DMS 273 treated with DMSO at 0.1 percent for 48 hours (cell line): ENCODE measurements at places on chromosomes 3 and 15.

DNA sequence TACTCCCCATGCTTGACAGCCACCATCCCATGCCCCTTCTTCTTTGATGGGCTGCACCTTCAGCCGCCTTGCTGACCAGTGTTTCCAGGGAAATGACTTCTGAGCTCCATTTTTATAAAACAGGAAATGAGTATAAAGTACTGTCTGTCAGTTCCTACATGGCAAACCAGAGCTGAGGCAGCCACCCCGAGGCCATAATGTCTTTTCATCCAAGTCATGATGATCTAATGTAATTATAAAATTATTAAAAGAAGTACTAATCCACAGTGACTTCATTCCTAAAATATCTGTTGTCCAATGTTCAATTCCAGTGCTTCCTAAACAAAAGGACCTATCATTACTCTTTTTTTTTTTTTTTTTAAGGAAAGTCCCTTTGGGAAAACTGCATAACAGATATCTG, 75.2 kb upstream of the HERC1 start:
- DNase-seq, result no peak

DNA sequence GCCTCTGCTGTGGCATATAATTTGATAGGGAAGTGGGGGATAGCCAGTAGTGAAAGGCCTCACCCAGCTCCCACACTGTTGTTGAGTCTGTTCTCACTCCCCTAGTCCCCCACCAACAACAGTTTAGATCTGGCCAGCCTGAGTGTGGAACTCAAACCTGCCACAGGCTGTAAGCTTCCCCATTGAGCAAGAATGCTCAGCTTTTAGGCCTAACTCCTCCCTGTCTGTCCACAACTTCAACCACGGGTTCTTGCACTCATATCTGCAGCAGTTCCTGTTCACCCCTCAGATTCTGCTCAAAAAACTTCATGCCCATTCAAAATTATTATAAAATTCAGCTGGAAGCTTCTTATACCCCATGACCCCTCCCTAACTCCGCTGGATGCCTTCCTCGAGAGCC, 975.1 kb downstream of the NSUN3 start:
- DNase-seq, result no peak

GRCh38 chr15:92647467-92648163, 8.0 kb downstream of the FAM174B start:
- no peak for DNase-seq

GRCh38 chr3:29381595-29381994, 100.7 kb downstream of the RBMS3 start:
- no peak for DNase-seq

GRCh38 chr3:56778893-56779292, 22.9 kb downstream of the ARHGEF3 start:
- no peak for DNase-seq

GRCh38 chr15:79989682-79990081, 18.7 kb upstream of the BCL2A1 start:
- DNase-seq, result no peak

DNA sequence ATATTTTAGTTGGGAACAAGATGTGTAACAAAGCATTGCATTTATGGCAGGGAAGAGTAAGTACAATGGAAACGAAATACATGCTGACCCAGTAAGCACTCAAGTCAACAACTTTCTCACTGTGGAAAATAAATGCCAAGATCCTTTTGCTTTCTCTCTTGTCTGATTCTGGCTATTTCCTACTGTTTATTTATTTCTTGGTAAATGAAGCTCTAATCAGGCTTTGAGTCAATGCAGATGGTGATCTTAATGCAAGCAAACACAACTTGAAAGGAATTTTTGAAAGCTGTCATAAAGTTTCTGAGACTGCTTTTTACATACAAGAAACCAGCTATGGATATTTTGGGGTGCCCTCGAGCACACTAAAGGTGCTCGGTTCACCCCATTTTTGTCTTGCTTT, 624.8 kb downstream of the MAGI1 start:
- no peak for DNase-seq

DNA sequence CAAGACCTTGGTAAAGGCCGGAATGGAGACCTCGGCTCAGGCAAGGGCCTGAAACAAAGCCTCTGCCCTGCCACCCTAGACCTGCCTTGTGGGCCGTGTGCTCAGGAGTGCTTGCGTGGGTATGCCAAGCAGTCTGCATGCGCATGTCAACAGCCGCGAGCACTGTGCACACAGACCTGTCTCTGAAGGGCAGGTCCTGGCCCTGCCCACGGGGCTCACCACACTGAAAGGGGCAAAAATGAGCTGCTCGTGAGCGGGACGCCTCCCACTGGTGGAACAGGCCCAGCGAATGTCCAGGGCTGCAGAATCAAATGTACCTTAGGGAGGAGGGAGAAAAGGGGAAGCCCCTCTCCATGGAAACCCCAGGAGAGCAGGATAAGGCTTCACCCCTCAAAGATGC, 44.3 kb upstream of the FGD5 start:
- DNase-seq, result no peak

- no peak for DNase-seq
Observed at GRCh38 chr3:158680861-158681260, 8.4 kb upstream of the LXN start.

DNA sequence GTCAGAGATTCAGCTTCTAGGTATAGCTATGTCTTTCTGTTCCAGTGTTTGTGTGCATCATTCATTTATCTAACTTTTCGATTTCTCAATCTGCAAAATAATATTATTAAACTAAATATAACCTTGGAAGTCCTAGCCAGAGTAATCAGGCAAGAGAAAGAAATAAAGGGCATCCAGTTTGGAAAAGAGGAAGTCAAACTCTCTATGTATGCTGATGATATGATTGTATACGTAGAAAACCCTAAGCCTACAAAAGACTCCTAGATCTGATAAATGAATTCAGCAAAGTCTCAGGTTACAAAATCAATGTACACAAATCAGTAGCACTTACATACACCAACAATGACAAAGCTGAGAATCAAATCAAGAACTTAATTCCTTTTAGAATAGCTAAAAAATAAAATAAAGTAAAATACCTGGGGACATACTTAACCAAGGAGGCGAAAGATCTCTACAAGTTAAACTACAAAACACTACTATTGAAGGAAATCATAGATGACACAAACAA, 718.2 kb downstream of the NTRK3 start:
- DNase-seq, result no peak
